ENCODE measurements at places on chromosomes 16 and 17.

GRCh38 chr16:75087375-75087979 is 29.1 kb downstream of the LDHD start:
- no peak for DNase-seq

- DNase-seq, result no peak
These were observed 30.5 kb downstream of the TANGO6 start for GRCh38 chr16:68873635-68874471.

DNA sequence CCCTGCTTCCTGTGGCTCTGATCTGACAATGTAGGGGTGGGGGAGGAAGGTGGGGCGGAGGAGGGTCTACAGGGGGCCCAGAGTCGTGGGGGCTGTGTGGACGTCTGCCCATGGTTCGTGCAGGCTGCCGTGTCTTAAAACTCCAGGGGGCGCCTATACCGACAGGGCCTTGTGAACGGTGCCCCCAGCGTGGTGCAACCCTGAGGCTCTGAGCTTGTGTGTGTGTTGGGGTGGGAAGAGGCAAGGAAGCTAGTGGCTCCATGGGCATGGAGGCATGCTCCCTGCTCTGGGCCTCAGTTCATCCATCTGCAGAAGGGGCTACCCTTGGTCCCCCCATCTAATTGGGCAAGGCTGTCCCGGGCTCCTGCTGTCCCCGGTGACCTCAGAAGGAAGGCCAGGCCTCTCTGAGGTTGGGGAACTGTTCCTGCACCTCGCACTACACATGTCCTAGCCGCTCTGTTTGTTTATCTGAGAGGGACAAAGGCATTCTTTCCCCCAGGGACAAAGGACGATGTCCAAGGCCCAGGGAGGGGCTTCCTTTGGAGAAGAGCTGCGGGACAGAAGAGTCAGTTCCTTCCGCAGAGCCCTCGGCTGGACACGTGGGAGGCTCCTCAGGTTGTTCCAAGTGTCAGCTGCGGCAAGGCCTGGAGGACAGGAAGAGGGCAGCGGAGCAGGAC is 13.5 kb downstream of the CA4 start:
- DNase-seq, result no peak

- no peak for DNase-seq
These were observed 5.5 kb downstream of the OR1A1 start for GRCh38 chr17:3213001-3213400.

GRCh38 chr17:5485270-5486205 is at the start of gene DERL2:
Gene DERL2, minus strand, starts transcription at chr17:5486178. Its CDS starts 17 bp downstream, at chr17:5486161.
- no peak for DNase-seq

DNA sequence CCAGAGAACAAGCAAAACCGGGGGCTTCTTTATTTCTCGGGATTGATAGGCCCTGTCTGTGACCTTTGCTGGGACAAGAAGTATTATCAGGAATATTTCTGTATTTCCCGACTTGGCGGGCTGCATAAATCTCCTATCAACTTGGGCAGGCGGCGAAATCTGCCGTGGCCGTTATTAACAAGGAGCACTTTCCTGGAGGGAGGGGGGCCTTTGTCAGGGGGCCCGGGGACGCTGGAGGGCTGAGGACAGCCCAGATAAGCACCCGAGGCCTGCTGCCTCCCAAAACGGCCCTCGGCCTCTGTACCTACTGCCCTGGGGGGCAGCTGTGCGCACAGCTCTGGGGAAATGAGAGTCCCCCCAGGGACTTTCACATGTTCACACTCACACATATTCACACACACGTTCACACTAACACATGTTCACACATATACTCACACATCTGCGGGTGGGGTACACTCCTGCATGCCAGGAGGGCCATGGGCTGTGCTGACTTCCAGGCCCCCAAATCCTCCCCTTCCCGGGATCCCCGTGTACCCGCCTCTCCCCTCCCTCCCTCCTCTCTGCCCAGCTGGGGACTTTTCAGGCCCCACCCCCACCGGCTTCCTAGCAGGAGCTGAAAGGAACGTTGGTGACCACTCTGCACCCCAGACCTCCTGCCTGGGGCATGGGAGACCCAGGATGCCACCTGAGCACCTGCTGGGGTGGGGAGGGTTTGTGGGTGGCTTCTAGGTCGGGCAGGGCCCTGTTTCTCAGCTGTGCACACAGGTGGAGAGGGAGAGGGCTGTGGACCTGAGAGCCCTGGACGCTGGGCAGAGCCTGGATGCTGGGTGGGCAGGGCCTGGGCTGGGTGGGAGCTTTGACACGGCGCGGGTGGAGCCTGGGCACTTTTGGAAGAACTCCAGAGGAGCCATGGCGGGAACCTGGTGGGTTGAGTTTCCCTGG is 24.3 kb upstream of the GSE1 start:
- no peak for DNase-seq

DNA sequence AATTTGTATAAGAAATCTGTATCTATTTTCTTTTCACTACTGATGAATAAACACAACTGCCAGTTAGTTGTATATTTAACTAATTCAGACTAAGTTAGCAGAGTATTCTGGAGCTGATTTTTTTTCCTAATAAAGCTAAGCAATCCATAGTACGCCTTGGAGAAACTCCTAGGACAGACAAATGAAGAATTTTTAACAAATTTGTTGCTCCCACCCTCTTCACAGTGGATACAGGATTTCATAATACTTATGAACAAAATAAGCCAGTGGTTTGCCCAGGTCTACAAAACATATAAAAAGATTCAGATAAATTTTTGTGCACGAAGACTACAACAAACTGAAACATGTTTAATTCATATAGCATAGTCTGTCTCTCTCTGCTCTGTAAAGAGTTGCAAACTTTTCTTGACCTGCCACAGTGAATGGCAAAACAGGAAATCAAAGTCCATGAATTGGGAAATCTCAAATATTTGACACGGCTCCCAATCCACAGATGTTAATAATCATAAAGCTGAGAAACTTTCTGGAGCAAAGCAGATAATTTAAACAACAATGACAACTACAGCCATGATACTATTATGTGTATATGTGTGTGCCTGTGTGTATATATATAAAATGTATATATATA is 594 bp upstream of the ABCA6 start:
- DNase-seq, result no peak

DNA sequence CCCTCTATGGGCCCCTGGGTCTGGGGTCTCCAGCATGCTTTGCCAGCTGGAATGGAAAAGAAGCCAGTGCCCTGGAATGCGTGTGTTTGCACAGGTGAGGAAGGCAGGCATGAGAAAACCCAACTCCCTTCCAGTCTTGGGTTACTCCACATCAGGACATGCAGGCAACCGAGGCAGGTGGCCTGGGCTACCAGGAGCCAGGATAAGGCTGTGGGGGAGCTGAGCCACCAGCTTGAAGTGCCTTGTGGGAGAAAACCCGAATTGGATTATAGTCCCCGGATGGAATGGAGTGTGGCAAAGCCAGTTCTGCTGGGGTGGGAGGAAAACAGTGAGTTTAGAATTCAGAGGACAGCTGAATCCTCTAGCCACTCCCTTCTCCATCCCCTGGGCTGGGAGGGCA is 7.2 kb downstream of the SRCIN1 start:
- DNase-seq, result no peak

DNA sequence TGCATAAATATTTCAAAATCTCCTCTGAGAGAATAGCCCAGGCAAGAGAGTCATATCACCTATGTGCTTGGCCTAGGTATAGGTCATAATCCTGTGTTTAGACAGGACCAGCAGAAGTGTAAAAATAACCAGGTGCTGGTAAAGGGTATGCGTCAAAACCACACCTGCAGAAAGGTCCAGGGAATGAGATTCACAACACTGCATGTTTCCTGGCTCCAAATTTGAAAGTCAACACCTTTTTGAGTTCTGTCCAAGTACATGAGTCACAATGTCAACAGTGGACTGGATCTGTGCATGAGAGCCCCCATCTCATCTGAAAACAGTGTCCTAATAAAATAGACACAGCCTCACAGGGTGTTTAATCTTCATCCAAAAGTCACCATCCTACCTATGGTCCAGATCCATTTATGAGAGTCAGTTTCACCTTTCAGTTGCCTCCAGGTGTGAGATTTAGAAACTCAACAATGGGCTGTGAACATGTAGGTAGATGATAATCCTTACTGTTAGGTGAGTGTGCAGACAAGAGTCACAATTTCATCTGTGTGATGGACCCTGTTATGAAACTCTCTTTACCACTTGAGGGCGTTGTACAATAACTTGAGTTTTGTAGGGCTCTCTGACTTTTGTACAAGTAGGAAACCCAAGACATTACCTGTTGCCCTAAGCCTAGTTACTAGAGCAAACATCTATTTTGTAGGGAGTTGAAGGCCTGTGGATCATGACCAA is 2100.7 kb downstream of the TP53TG3F start:
- DNase-seq, result no peak

DNA sequence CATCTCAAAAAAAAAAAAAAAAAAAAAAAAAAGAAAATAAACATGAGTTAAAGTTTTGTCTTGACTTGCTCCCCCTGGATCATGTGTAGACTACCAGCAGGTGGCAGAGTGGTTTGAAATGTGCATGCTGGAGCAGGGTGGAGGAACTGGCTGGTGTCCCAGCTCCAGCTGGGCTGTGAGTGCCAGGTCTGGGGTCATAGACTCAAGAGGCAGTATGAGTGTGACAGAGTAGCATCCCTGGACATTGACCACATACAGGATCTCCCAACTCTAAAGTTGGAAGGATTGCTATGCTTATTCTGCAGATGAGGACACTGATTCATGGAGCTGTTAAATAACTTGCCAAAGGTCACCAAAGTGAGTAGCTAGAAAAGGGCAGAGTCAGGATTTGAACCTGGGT is 198.0 kb upstream of the MPHOSPH6 start:
- DNase-seq, result peak; percentile 34

DNA sequence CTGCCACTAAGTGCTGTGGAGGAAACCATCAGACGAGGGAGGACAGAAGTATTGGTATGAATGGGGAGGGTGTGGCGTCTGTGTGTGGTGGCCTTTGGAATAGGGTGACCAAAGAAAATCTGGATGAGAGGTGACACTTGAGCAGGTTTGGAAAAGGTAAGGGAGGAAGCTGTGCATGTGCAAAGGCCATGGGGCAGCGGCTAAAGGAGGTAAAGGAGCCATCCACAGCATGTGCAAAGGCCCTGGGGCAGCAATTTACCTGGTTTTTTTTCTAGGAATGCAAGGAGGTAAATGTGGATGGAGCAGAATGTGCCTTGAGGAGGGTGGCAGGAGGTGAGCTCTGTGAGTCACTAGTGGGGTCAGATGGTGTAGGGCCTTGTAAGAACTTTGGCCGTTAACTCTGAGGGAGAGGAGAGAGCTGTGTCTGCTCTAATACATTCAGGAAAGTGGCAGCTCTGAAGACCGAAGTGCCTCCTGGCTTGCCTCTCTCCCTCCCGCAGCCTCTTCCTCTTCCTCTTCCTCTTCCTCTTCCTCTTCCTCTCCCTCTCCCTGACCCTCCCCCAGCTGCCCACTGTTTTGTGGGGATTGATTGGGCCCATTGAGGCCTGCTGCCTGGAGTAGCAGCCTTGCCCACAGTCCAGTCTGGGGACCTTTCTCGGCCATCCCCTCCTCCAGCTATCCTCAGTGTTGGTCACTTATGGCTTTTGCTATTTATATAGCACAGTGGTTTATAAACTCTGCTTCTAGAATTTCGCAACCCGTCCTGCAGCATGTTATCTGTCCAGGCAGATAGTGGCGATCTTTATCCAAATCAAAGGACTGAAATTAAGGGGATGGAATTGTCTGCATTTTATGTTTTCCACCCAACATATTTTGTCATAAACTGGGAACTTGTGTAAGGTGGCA is 38.7 kb downstream of the CMIP start:
- no peak for DNase-seq

DNA sequence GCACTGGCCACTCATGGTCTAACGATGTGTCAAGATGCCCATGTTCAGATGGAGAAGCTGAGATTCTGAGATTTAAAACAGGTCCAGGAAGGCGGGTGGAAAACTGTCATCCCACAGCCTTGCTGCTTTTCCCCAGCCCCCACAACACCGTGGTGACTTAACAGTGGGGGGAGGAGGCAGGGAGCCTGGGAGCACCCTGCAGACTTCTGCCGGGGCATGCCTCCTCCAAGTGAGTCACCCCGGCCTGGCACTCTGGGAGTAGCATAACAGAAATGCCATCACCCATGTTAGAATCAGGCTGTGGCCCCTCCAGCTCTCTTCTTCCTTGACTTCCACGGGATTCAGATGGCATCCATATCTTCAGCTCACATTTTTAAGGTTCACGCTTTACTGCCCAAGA is 164.8 kb downstream of the CBLN1 start:
- no peak for DNase-seq

GRCh38 chr16:48899500-48899899 is 289.5 kb upstream of the N4BP1 start:
- DNase-seq, result no peak

GRCh38 chr17:1491443-1492248 is 840 bp downstream of the MYO1C start:
- DNase-seq, result peak; percentile 43

GRCh38 chr17:82921426-82921825 is 81.6 kb upstream of the ZNF750 start:
- DNase-seq, result no peak

- DNase-seq, result no peak
These were observed 75.2 kb upstream of the HSBP1 start for GRCh38 chr16:83732536-83732935.

- DNase-seq, result no peak
These were observed 90.0 kb downstream of the ELAC2 start for GRCh38 chr17:12927541-12928425.

DNA sequence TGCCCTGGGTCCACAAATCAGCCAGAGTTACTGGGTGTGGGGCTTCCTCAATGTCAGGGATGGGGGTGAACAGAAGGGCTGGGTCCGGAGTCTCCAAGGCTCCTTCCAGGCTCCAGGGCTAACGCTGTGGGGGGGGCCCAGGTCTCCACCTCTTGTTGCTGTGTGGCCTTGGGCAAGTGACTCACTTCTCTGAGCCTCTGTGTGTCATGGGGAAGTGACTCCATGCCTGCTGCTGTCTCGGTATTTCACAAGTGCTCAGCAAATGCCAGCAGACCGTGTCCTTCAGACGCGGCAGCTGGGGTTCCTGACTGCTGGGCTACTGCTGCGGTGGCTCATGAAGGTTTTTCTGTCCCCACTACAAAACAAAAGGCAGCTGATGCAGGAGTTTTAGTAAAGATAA is 26.6 kb downstream of the JPH3 start:
- no peak for DNase-seq

- no peak for DNase-seq
These were observed 5.8 kb downstream of the LGALS3BP start for GRCh38 chr17:78973792-78974520.

GRCh38 chr17:80961541-80962330 is 29.9 kb upstream of the CHMP6 start:
- no peak for DNase-seq

DNA sequence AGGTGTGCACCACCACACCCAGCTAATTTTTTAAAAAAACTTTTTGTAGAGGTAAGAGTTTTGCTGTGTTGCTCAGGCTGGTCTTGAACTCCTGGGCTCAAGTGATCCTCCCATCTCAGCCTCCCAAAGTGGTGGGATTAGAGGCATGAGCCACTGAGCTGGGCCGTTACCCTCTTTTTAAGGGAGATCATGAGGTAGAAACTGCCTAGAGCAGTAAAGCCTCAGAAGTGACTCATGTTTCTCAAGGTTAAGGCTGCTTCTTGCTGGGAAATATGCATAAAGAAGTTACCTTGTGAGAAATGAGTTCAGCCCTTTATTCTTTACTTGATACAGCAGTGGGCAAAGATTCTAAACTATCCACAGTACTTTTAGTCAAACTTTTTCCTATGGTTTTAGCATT is 38.2 kb downstream of the GRB2 start:
- DNase-seq, result no peak

GRCh38 chr17:47850692-47851573 is at the start of gene SP6:
Gene SP6, minus strand, starts transcription at chr17:47851163. Its CDS starts 2,734 bp downstream, at chr17:47848429.
- DNase-seq, result peak; percentile 68

All from CD4-positive, alpha-beta T cell treated with Interleukin-17A for 1 hour (primary cell).